ENCODE measurements at places on chromosomes 7 and 10.

- no peaks in the 10 kb centered on the region for H3K4me1 ChIP-seq
- H3K27me3 ChIP-seq: no peaks in the 10 kb centered on the region
- DNase-seq: no peak
- no peak overlapping the region for H3K27ac ChIP-seq
- H3K4me3 ChIP-seq: no peak overlapping the region
- H3K36me3 ChIP-seq: no peaks in the 10 kb centered on the region
Measured at GRCh38 chr7:20238754-20239324, 21.7 kb upstream of the MACC1 start.

DNA sequence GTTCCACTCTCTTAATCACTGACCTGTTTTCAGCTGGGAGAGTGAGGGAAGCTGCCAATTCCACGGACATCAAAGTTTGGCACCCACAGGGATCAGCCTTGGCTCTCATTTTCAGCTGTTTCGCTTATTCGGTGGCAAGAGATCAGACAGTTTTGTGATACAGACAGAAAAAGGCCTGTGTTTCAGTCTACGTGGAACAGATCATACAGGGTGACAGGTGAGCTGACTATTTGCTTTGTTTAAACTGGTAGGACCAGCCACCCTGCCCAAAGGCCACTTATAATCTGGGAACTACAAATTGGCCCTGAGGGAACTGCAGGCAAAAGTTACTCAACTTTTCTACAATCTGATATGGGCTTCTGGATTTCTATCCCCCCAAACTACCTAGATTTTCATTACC is 128.6 kb downstream of the ZNF467 start:
- no peaks in the 10 kb centered on the region for H3K27me3 ChIP-seq
- no peak overlapping the region for H3K27ac ChIP-seq
- H3K36me3 ChIP-seq: no peaks in the 10 kb centered on the region
- no peaks in the 10 kb centered on the region for H3K4me1 ChIP-seq
- no peak overlapping the region for H3K4me3 ChIP-seq
- DNase-seq: no peak

DNA sequence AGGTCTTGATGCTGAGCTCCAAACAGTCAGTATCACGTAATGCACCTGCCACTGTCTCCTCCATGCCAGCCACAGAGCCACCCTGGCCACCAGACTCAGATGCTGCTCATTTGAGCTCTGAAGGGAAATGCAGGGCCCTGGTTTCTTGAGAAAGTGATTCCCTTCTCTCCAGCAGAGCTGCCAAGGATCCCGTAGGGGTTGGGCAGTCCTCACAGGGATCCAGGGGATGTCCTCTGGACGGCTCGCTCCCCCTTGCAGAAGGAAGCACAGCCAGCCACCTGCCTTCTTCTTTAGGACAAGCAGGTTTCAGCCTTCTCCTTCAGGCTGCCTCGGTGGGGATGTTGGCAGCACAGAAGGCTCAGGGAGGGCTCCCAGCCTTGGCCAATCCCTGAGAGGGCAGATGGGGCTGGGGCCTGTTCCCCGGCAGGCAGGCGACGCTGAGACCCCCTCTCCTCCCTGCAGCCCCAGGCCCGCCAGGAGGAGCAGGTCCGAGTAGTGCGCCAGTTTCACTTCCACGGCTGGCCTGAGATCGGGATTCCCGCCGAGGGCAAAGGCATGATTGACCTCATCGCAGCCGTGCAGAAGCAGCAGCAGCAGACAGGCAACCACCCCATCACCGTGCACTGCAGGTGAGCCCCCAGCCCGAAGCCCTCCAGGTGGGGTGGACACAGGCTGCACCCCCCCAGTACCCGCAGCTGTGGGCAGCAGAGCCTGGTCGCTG is 48.9 kb downstream of the MKI67 start:
- no peak overlapping the region for H3K27ac ChIP-seq
- no peaks in the 10 kb centered on the region for H3K4me1 ChIP-seq
- no peak for DNase-seq
- no peak overlapping the region for H3K4me3 ChIP-seq
- H3K27me3 ChIP-seq: no peaks in the 10 kb centered on the region

DNA sequence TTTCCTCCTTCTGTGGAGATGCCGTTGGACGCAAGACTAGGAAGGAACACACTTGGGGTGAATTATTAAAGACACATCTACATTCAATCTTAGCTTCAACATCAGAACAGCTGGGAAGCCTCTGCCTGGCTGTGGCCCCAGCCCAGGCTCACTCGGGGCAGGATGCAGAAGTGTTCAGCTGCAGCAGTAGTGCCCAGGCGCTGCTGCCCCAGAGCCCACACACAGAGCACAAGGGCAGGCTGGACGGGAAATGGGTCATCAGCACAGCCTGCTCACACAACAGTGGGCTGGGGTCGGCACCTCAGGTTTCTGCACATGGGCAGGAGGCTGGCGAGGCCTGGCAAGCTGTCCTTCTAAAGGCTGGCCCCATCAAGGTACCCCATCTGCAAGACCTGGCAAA is 42.5 kb downstream of the NOD1 start:
- no peaks in the 10 kb centered on the region for H3K27me3 ChIP-seq
- H3K4me3 ChIP-seq: no peak overlapping the region
- H3K4me1 ChIP-seq: no peaks in the 10 kb centered on the region
- H3K36me3 ChIP-seq: no peaks in the 10 kb centered on the region
- DNase-seq: no peak
- no peak overlapping the region for H3K27ac ChIP-seq

DNA sequence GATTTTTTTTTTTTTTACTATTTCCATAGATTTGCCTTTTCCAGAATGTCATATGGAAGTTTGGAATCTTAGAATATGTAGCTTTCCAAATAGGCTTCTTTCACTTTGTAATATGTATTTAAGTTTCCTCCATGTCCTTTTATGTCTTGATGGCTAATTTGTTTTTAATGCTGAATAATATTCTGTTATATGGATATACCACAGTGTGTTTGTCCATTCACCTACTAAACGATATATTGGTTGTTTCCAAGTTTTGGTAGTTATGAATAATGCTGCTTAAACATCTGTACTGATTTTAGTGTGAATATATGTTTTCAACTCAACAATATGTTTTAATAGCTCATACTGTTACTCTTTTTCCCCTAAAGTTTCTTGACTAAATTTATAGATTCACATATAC is 669.8 kb upstream of the PCDH15 start:
- no peaks in the 10 kb centered on the region for H3K27me3 ChIP-seq
- no peak for DNase-seq
- H3K4me3 ChIP-seq: no peak overlapping the region

GRCh38 chr10:34766266-34766600 is 48.9 kb downstream of the PARD3 start:
- H3K4me1 ChIP-seq: peaks cover 8% of the 10 kb centered on the region
- H3K27ac ChIP-seq: no peak overlapping the region
- H3K4me3 ChIP-seq: no peak overlapping the region
- H3K36me3 ChIP-seq: no peaks in the 10 kb centered on the region

- no peak overlapping the region for H3K27ac ChIP-seq
- DNase-seq: no peak
- H3K4me3 ChIP-seq: no peak overlapping the region
- H3K27me3 ChIP-seq: no peaks in the 10 kb centered on the region
- H3K36me3 ChIP-seq: no peaks in the 10 kb centered on the region
Measured at GRCh38 chr7:76246804-76247389, 45.2 kb downstream of the SRRM3 start.

GRCh38 chr10:124469956-124470484 is 8.4 kb downstream of the LHPP start:
- no peaks in the 10 kb centered on the region for H3K4me1 ChIP-seq
- H3K4me3 ChIP-seq: no peak overlapping the region
- DNase-seq: no peak
- no peaks in the 10 kb centered on the region for H3K36me3 ChIP-seq
- no peaks in the 10 kb centered on the region for H3K27me3 ChIP-seq

DNA sequence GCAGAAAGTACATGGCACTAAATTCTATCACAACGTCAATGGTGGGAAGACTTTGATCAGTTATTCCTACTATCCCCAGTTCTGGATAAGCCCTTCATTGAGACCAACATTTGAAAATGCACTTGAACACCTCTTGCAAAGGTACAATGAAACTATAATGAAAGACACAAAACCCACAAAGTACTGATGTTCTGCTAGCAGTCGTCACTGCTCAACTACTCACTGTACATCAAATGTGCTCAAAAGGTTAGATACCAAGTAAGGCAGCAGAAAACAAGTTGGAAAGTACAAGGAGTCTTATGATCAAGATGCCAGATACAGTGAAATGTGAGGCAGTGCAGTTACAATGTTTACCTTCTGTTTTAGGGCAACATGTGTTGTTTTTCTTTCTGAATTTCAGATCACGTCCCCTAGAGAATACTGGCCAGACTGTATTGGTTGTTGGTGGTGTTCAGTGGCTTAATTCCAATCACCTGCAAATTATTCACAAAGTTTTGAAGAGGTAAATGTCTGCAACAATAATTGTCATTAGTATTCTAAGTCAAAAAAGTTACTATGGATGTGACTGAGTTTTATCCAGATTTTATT is 62.4 kb upstream of the WNT16 start:
- no peaks in the 10 kb centered on the region for H3K4me1 ChIP-seq
- H3K27ac ChIP-seq: no peak overlapping the region
- DNase-seq: no peak
- H3K36me3 ChIP-seq: no peaks in the 10 kb centered on the region

GRCh38 chr10:119342335-119342734 is 135.0 kb downstream of the GRK5 start:
- no peak overlapping the region for H3K4me3 ChIP-seq
- peak overlapping the region; percentile 37 for H3K27ac ChIP-seq
- no peaks in the 10 kb centered on the region for H3K36me3 ChIP-seq

DNA sequence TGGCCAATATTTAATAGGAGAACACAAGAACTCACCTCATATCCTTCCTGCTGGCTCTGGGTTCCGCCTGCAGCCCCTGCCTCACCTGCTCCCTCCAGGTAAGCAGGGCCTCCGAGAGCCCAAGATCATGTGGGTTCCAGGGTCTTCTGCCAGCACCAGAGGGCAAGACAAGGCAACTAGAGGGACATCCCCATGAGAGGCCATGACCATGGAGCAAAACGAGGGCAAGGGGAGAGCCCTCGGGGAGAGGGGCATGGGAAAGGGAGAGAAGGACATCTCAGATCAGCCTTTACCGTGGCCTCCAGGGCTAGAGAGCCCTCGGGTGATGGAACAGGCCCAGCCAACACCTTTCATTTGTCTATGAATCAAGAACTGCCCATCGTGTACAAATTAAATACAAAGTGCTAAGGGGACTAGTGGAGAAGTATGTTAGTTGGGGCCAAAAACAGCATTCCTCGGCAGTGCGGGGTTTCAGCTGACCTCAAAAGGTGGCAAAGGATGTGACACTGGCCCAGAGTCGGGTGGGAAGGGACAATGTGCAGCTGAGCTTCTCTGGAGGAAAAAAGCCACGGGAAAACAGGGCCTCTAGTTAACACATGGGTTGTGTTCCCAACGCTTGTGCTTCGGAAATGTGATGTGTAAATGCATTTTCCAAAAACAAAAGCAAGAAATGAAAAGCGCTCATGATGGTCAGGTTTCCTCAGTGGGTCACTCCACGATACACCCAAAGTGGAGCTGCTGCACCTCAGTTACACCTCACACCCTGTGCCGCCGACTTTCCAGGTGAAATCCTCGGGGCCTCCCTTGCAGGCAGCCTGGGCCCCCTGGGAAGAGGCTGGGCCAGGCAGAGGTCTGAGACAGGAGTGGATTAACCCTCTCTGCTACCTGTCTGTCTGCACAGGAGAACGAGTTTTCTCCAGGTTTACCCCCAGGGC is 2.0 kb downstream of the AOC1 start:
- no peaks in the 10 kb centered on the region for H3K27me3 ChIP-seq
- no peak overlapping the region for H3K4me3 ChIP-seq
- H3K4me1 ChIP-seq: no peaks in the 10 kb centered on the region
- no peaks in the 10 kb centered on the region for H3K36me3 ChIP-seq
